GM12878 (cell line): ENCODE measurements at places on chromosomes 1 and 21. TPM values are rescaled to one million over a fixed set of nuclear protein-coding genes. Genes with fewer than 3 reads are reported as not detected.

GRCh38 chr1:93798291-93798690 lies 80.7 kb downstream of the DNTTIP2 start:
- no peak for DNase-seq
- no peak overlapping the region for H3K4me3 ChIP-seq
- no peak overlapping the region for H3K27ac ChIP-seq
- H3K4me1 ChIP-seq, result no peaks in the 10 kb centered on the region

GRCh38 chr1:241939798-241940197 lies 17.8 kb upstream of the BECN2 start:
- no peak for DNase-seq
- no peak overlapping the region for H3K4me3 ChIP-seq
- no peaks in the 10 kb centered on the region for H3K36me3 ChIP-seq
- no peaks in the 10 kb centered on the region for H3K4me1 ChIP-seq
- no peak overlapping the region for H3K27ac ChIP-seq

The RHBG gene
- total RNA-seq, result 0.11 TPM in 1 of 2 replicates, not detected in the other

- no peaks in the 10 kb centered on the region for H3K4me1 ChIP-seq
- H3K36me3 ChIP-seq, result no peaks in the 10 kb centered on the region
- no peaks in the 10 kb centered on the region for H3K27me3 ChIP-seq
- DNase-seq, result no peak
These were observed 23.3 kb downstream of the WNT2B start for GRCh38 chr1:112532064-112532463.

DNA sequence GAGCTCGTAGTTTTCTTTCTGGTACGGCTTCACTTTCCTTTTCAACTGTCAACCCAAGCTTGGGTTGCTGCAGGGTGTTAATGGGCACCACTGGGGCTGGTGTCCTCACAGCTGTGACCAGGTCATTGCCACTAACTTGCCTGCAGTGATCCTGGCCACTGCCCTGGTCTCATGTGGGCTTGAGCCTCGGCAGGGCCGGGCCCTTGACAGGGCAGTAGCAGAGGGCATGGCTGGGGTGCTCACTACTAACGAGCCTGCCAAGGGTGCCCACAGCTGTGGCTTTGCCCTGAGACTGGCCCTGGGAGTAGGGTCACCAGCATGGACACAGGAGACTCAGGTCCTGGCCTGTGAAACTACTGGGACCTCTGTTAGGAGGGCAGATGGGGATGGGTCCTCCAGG lies 31.5 kb upstream of the GNPAT start:
- no peaks in the 10 kb centered on the region for H3K36me3 ChIP-seq
- no peak for DNase-seq
- H3K27me3 ChIP-seq, result no peaks in the 10 kb centered on the region
- no peak overlapping the region for H3K4me3 ChIP-seq

DNA sequence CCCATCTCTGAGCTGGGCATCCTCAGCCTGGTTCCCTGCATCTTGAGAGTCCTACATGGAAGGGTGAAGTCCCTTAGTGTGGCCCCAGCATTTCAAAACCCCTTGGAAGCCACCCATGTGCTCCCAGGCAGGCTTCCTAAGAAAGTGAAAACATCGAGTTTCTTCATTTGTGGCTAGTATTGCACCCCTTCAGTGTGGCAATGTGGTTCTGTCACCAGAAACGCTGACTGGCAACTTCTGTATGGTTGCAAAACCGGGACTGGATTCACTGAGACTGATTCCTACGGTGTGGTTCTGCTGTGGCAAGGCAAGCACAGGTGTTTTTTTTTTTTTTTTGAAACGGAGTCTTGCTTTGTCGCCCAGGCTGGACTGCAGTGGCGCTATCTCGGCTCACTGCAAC lies 9.0 kb upstream of the IFNGR2 start:
- no peaks in the 10 kb centered on the region for H3K27me3 ChIP-seq
- H3K4me1 ChIP-seq, result peaks cover 12% of the 10 kb centered on the region
- H3K4me3 ChIP-seq, result no peak overlapping the region
- no peak overlapping the region for H3K27ac ChIP-seq

GRCh38 chr1:55259911-55260609 lies 44.9 kb upstream of the USP24 start:
- peak overlapping the region; percentile 50 for H3K27ac ChIP-seq
- H3K27me3 ChIP-seq, result no peaks in the 10 kb centered on the region
- no peaks in the 10 kb centered on the region for H3K36me3 ChIP-seq
- DNase-seq, result peak; percentile 39
- H3K4me1 ChIP-seq, result peaks cover 49% of the 10 kb centered on the region

GRCh38 chr1:24319312-24319863 lies at the start of gene GRHL3:
TSS of gene GRHL3 (plus strand) at chr1:24319357. CDS start at chr1:24319552, 195 bp downstream.
- H3K4me1 ChIP-seq, result peaks cover 21% of the 10 kb centered on the region
- H3K36me3 ChIP-seq, result no peaks in the 10 kb centered on the region
- peak within 1 kb of the TSS; percentile 15; the same call in 1 of the 2 replicates for H3K4me3 ChIP-seq
- H3K27me3 ChIP-seq, result peaks cover 11% of the 10 kb centered on the region
- no peak within 1 kb of the TSS for H3K27ac ChIP-seq

The CYP4X1 gene
- not detected in 2 replicates for total RNA-seq

The SPATA46 gene
- not detected in 2 replicates for total RNA-seq

DNA sequence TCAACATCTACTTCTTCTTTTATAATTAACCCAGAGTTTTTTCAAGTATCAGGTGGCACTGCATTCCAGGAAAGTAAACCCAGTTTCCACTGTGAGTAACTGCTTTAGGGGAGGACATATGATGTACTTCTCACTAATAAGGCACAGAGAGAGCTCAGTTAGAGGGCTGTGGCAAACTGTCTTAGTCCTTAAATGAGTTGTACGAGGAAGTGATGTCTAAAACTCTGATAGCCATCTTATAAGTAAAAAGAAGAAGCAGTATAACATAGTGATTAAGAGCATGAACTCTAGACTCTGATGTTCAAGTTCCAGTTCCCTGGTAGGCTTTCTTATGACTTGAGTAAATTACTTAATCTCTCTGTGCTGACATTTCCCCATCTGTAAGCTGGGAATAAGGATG lies 58.7 kb upstream of the PTGS2 start:
- H3K4me1 ChIP-seq, result peaks cover 8% of the 10 kb centered on the region; the same call in 1 of the 2 replicates
- DNase-seq, result no peak
- no peaks in the 10 kb centered on the region for H3K36me3 ChIP-seq

- DNase-seq, result no peak
- no peak overlapping the region for H3K4me3 ChIP-seq
- H3K27ac ChIP-seq, result no peak overlapping the region
- no peaks in the 10 kb centered on the region; the same call in 1 of the 2 replicates for H3K27me3 ChIP-seq
These were observed 350.0 kb upstream of the RUNX1 start for GRCh38 chr21:35399002-35399530.

GRCh38 chr1:204560590-204561150 lies 44.5 kb downstream of the MDM4 start:
- H3K36me3 ChIP-seq, result peaks cover 13% of the 10 kb centered on the region; the same call in 1 of the 2 replicates
- H3K4me1 ChIP-seq, result peaks cover 22% of the 10 kb centered on the region
- no peak overlapping the region for H3K27ac ChIP-seq
- DNase-seq, result no peak
- no peak overlapping the region for H3K4me3 ChIP-seq

DNA sequence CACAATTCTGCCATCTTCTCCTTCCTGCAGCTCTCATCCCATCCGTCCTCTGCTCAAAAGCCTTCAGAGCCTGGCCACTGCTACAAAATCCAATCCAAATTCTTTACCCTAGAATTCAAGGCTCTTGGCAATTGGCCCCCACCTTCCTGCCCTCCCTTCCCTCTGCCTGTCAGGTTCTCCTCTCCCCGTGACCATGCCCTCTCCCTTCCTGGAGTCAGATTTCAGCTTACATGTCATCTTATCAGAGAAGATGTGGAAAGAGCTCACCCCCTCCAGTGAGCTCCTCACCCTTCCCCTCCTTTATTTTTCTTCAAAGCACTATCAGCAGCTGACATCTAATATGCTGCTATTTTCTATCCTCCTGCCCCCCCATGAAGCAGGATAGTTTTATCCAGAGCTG lies 86.9 kb downstream of the GRIK3 start:
- no peak overlapping the region for H3K4me3 ChIP-seq
- H3K27ac ChIP-seq, result no peak overlapping the region
- H3K4me1 ChIP-seq, result no peaks in the 10 kb centered on the region
- H3K27me3 ChIP-seq, result no peaks in the 10 kb centered on the region
- no peaks in the 10 kb centered on the region for H3K36me3 ChIP-seq

DNA sequence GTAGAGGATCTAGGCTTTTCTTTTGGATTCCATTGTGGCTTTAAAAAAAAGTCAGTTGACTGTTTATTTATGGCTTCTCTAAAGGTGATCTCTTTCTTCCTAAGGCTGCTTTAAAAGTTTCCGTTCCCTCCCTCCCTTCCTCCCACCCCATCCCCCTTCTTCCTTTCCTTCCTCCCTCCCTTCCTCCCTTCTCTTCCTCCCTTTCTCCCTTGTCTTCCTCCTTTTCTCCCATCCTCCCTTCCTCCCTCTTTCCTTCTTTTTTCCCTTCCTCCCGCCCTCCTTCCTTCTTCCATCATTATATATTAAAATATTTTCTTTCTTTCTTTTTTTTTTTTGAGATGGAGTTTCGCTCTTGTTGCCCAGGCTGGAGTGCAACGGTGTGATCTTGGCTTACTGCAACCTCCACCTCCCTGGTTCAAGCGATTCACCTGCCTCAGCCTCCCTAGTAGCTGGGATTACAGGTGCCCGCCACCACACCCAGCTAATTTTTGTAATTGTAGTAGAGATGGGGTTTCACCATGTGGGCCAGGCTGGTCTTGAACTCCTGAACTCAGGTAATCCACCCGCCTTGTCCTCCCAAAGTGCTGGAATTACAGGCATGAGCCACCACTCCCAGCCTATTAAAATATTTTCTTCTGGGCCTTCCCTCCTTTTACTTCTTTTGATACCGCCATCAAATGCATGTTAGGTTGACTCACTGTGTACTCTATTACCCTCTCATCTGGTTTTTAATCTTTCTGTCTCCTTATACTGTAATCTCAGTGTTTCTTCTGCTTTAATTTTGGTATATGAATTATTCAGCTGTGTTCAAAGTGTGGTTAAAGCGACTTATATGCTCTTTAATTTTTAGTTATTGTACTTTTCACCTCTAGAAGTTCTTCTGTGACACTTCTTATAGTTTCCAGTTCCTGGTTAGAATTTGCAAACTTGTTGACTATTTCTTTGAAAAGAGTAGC lies 59.2 kb upstream of the ATP5PO start:
- no peaks in the 10 kb centered on the region for H3K27me3 ChIP-seq
- peaks cover 27% of the 10 kb centered on the region for H3K4me1 ChIP-seq
- no peaks in the 10 kb centered on the region for H3K36me3 ChIP-seq
- H3K27ac ChIP-seq, result peak overlapping the region; percentile 99
- DNase-seq, result no peak

DNA sequence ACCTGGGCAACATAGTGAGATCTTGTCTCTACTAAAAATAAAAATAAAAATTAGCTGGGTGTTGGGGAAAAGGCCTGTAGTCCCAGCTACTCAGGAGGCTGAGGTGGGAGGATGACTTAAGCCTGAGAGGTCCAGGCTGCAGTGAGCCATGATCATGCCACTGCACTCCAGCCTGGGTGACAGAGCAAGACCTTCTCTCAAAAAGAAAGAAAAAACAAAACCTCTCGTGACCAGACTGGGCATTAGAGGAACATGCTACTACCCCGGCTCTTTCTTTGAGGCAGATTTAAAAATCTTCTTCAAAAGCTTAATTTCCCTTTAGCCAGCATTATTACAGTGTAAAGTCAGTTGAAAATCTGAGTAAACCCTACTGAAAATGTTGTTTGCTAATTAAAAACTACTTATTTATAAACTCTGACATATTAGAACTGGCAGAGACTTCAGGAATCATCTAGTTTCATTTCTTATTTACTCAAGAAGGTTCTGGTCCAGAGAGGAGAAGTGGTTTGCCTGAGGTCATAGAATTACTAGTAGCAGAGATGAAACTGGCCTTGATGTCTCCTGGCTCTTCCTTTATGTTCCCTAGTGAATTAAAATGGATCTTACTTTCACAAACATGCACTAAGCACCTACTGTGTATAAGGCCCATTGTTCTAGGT lies 11.6 kb upstream of the ELAVL4 start:
- H3K4me1 ChIP-seq, result no peaks in the 10 kb centered on the region
- no peaks in the 10 kb centered on the region for H3K36me3 ChIP-seq
- DNase-seq, result no peak
- H3K4me3 ChIP-seq, result no peak overlapping the region

The AGT gene
- 0.69 and 0.85 TPM in 2 replicates for total RNA-seq

The TAS1R1 gene
- 0.11 TPM in 1 of 2 replicates, not detected in the other for total RNA-seq

DNA sequence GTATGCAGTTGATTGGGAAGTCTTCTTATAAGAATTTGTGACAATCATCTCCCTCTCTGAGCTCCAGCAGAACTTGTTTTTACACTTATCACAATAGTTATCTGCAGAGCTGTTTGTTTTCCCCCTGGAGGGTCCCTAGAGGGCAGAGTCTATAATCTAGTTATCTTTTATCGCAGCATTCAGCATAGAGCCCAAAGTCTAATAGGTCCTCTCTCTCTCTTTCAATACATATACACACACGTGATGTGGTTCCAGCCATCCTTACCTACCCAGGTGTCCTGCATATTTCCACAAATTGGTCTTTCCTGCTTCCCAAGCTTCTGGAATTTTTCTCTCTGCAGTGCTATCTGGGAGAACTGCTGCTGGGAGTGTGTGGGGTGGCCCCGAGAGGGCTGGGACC lies 229.6 kb upstream of the KIAA0040 start:
- H3K36me3 ChIP-seq, result no peaks in the 10 kb centered on the region
- H3K4me1 ChIP-seq, result no peaks in the 10 kb centered on the region
- no peak overlapping the region for H3K4me3 ChIP-seq
- no peak for DNase-seq
- H3K27ac ChIP-seq, result no peak overlapping the region
- no peaks in the 10 kb centered on the region for H3K27me3 ChIP-seq

DNA sequence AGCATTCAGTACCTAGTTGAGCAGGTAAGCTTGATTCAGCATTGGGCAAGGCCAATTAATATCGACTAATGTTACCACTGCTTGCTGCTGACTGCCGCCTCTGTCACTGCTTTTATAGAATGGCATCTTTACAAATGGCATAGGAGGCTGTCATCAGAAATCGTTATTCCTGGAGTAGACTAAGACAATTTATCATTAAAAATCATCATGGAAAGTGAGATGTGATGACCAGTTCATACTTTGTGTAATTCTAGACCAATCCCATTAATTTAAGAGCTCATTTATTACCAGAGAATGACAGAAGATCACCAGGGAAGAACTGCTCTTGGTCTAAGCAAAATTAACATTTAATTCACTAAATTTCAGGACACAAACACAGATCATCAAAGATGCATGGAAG lies 254.0 kb downstream of the SPATA17 start:
- H3K27ac ChIP-seq, result no peak overlapping the region
- no peaks in the 10 kb centered on the region for H3K4me1 ChIP-seq
- no peaks in the 10 kb centered on the region for H3K27me3 ChIP-seq
- no peaks in the 10 kb centered on the region for H3K36me3 ChIP-seq

The TDRKH gene
- total RNA-seq, result 3.6 and 5.1 TPM in 2 replicates

GRCh38 chr1:48558366-48558765 lies 86.4 kb upstream of the SPATA6 start:
- H3K27me3 ChIP-seq, result no peaks in the 10 kb centered on the region
- no peaks in the 10 kb centered on the region for H3K4me1 ChIP-seq
- H3K27ac ChIP-seq, result no peak overlapping the region
- DNase-seq, result no peak

The GPATCH3 gene
- total RNA-seq, result 11.5 and 13.4 TPM in 2 replicates

- H3K27ac ChIP-seq, result no peak overlapping the region
- H3K27me3 ChIP-seq, result no peaks in the 10 kb centered on the region
- no peak for DNase-seq
These were observed 36.1 kb downstream of the L1TD1 start for GRCh38 chr1:62230718-62231117.

GRCh38 chr21:34889320-34889675 lies 159.8 kb downstream of the RUNX1 start:
- H3K36me3 ChIP-seq, result no peaks in the 10 kb centered on the region
- DNase-seq, result no peak
- H3K27ac ChIP-seq, result peak overlapping the region; percentile 36; the same call in 1 of the 2 replicates
- peaks cover 5% of the 10 kb centered on the region for H3K4me1 ChIP-seq
- peak overlapping the region; percentile 72 for H3K4me3 ChIP-seq
